MCF 10A (cell line): ENCODE measurements at places on chromosomes 16 and 17. TPM values are rescaled to one million over a fixed set of nuclear protein-coding genes. Genes with fewer than 3 reads are reported as not detected.

GRCh38 chr16:88320947-88321634 lies 61.7 kb upstream of the ZNF469 start:
- DNase-seq: no peak

DNA sequence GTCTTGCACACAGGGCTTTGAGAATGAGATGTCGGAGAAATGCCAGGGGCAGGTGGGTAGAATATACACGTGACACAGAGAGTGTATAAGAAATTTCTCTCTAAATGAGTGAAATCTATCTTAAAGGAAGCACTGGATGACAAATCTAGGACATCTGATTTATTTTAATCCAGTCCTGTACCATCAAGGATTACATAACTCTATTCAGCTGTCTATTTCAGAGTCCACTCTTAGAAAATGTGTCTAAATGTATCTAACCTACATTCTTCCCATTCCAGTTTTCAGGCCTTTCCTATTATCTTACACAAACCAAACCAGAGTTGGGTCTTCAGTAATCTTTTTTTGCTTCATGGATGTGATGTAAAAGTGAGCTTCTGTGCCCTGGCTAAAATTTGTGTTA lies 181.9 kb downstream of the CNTNAP4 start:
- DNase-seq: no peak

DNA sequence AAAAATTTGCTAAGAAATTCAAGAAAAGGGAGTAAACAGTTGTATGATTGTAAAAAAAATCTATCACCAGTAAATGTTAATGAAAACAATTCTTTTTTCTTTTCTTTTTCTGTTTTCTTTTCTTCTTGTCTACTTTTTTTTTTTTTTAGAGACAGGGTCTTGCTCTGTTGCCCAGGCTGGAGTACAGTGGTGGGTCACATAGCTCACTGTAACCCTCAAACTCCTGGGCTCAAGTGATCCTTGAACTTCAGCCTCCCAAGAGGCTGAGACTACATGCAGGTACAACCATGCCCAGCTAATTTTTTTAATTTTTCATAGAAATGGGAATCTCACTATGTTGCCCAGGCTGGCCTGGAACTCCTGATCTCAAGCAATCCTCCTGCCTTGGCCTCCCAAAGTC lies 57.2 kb upstream of the SIAH1 start:
- no peak for DNase-seq

DNA sequence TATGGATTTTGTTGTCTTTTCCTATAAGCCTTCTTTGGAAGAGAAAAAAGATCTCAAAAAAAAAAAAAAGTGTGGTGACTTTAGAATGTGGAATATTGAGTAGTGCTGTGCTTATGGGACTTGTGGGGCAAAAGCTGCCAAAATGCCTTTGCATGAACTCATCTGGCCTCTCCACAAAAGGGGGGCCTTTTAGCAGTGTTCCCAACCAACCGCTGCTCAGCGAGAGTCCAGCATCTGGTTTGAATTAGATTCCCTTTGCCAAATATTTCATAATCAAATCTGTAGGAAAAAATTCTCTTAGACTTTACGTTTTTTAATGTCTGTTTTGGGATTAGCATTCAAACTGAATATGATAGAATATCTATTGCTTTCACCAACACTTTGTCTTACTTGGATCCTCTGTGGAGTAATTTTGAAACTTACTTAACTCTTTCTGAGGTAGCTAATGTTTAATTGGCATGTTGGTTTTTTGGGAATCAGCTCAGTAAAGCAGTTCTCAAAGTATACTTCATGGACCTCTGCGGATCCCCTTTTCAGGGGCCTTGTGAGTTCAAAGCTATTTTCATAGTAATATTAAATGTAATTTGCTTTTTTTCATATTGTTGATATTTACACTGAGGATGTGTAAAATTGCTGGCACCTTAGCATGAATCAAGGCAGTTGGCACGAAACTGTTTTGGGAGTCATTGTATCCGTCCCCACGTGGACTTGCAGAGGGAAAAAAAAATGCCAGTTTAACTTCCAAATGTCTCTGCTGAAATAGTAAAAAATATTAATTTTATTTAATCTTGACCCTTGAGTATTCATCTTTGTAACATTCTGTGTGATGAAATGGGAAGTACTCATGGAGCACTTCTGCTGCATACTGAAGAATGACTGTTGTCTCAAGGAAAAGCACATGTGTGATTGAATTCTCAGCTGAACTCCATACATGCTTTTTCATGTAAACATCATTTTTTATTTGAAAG lies 34.7 kb upstream of the VPS4A start:
- DNase-seq: peak; percentile 41

- no peak for DNase-seq
Observed at GRCh38 chr17:57972151-57972550, 15.9 kb downstream of the VEZF1 start.

DNA sequence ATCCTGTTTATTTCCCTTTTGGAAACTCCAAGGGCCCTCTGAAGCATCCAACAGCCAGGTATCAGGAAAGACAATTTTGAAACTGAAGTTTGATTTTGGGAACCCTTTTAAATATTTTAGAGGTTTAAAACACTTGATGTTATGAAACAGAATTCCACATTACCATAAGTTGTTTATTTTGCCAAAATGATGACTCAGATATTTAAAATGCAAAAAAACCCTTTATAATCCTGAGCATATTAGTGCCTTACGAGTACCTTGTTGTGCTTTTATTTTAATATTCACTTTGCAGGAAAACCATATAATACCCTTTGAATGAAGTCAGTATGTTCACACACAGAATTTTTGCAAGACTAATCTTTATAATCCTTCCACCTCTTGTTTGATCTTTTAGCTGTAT lies 765.1 kb upstream of the CA10 start:
- no peak for DNase-seq

DNA sequence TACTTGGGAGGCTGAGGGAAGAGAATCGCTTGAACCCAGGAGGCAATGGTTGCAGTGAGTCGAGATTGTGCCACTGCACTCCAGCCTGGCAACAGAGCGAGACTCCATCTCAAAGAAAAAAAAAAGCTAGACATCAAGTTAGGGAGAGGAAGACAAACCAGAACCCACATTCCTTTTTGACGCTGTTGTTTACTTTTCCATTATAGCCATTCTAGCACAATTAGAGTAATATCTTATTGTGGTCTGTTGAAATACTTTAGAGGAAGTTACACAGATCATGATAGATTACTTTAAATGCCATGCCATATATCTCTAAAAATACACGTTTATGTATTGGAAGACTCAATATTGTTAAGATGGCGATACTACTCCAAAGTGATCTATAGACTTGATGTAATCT lies 16.5 kb upstream of the ABCC1 start:
- no peak for DNase-seq

- DNase-seq: peak; percentile 72
Observed at GRCh38 chr17:64732336-64733006, 70.4 kb upstream of the SMURF2 start.

DNA sequence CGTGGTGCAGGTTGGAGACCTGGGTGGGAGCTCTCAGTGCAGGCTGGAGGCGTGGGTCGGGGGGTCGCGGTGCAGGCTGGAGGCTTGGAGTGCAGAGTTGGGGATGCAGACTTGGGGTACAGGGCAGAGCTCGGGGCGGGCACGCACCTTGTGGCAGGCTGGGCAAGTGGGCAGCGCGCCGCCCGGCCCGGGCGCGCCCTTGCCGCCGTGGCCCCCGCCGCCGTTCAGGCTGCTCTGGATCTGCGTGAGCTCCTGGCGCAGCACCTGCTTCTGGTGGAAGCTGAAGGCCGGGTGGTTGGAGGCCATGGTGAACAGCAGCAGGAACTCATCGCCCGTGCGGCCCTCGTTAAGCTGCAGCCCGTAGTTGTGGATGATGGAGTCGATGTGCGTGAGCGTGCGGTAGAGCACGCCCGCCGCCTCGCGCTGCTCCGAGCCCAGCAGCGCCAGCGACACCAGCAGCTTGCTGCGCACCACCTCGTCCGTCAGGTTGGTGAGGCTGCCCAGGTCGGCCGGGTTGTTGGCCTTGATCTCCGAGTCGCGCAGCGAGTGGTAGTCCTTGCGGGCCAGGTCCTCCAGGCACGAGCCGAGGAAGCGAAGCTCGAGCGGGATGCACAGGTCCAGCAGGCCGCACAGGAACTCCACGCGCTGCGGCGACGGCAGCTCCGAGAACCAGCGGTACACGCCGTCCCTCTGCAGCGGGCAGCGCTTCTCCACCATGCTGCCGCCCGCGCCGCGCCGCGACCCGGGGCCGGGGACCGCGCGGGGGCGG lies 1.1 kb downstream of the ZCCHC14 start:
- peak; percentile 41 for DNase-seq

DNA sequence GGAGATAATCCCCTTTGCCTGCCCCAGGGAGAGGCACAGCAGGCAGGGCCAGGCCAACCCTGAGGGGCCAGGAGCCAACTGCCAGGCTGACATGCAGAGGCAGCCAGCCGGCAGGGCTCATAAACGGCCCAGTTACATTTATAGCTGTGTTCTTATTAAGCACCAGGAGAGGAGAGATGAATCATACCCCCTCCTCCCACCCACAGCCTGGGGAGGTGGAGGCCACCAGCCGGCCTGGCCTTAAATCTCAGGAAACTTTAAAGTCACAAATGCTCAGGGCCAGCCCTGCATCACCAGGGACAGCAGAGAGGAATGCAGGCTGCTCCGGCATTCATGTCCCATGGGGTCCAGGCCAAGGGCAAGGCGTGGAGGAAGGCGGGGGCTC lies 177.2 kb downstream of the TMEM132E start:
- no peak for DNase-seq

The SERPINF2 gene
- total RNA-seq: 0.56 and 0.66 TPM in 2 replicates

The SLC5A11 gene
- not detected in 2 replicates for total RNA-seq

The RAD51C gene
- total RNA-seq: 48.3 and 59.5 TPM in 2 replicates

The CRLF3 gene
- total RNA-seq: 14.7 and 15.0 TPM in 2 replicates
